ENCODE measurements at places on chromosomes 7 and 10.
A peak's percentile ranks its signal among the peaks of the same experiment; 100 is the strongest.

GRCh38 chr7:83970081-83970480 lies 224.5 kb downstream of the SEMA3A start:
- DNase-seq: no peak

DNA sequence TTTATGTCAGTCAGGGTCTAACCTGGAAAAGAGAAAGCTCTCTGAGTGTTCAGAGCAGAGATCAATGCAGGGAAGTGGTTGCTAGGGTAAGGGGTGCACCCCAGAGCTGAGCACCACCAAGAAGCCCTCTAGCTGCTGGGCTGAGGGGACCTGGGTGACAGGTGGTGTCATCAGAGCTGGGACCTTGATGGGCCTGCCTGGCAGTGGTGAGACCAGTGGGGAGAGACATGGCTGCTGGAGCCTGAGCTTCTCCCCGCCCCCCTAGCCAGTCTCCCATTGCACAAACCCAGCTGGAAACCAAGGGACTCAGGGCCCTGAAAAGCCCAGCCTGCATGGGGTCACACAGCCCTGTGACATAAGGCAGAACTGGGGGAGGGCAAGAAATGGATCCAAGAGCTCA lies 49.1 kb upstream of the OSBPL3 start:
- DNase-seq: no peak

DNA sequence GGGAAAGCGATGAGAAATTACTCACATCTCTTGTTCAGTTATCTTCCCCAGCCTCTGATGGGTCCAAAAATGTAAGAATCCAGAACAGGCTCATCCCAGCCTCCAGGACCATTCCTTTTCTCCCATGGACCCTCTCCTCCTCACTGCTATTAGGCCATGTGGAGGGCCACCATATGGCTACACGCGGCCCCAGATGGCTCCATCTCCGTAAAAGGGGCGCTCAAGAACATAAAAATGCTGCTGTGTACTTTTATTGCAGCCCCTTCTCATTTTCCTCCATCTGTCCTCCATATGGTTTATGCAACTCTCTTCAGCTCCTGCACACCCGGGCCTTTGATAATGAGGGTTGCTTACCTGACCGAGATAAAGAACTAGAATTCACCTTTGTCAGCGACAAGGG lies 166.2 kb downstream of the RAPGEF5 start:
- no peak for DNase-seq

- no peak for DNase-seq
Observed at GRCh38 chr7:1981878-1982230, 250.9 kb downstream of the MAD1L1 start.

GRCh38 chr7:20403331-20403730 lies 72.6 kb downstream of the ITGB8 start:
- DNase-seq: no peak

- DNase-seq: peak; percentile 12
Observed at GRCh38 chr7:106774768-106775551, 90.1 kb upstream of the PIK3CG start.

DNA sequence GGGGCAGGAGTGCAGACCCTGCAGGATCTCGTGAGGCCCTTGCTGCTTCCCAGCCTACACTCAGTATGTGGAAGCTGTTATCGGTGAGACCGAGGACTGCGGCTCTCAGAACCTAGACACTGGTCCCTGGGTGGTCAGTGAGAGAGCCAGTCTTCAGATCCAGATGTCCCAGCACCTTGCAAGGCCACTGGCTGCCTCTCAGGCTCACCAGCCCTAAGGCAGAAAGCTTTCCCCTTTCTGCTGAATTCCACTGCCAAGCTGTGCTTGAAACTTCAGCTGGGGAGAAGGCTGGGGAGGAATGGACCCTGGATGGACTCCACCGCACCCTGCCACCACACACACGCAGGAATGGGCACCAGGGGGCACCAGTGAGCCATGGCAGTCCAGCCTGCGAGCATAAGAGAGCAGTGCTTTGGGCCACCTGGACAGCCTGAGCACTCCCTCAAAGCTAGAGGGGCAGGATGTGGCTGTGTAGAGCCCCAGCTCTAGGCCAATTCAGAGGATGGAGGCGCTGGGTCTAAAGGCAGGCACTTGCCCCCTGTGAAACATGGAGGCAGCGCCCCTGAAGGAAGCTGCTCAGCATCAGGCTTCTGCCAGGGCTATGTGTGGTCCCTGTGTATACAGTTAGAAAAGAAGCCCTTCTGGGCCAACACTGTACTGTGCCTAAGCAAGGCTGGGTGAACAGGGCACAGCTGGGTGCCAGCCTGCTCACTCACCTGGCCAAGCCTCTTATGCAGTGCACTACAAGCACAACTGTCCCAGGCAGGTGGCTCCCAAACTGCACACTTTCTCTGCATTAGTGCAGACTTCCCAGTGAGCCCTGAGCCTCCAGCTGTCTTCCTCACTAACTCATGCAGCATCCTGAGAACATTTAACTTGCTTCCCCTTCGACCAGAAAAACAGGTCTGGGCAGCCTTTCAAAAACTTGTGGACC lies 21.6 kb downstream of the TMEM72 start:
- peak; percentile 62 for DNase-seq

DNA sequence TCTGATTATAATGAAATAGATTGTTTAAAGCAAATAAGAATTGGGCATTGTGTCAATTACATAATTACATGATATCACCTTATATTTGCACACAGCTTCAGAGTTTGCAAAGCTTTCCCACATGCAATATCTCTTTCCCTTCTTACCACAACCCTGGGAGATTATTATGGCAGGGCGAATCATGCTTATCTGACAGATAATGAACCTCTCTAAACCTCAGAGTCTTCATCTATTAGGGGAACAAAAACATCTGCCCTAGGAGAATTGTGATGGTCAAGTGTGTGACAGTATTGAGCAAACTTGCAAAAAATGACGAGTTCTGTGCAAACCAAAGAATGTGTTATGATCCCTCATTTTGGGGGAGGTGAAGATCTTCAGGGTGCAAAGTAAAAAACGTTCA lies 90.0 kb downstream of the MYOF start:
- no peak for DNase-seq

- no peak for DNase-seq
Observed at GRCh38 chr7:16942929-16943509, 61.2 kb upstream of the AGR3 start.

- DNase-seq: no peak
Observed at GRCh38 chr10:113704637-113705343, 25.1 kb downstream of the CASP7 start.

GRCh38 chr7:50718311-50718710 lies 64.4 kb downstream of the GRB10 start:
- DNase-seq: no peak

DNA sequence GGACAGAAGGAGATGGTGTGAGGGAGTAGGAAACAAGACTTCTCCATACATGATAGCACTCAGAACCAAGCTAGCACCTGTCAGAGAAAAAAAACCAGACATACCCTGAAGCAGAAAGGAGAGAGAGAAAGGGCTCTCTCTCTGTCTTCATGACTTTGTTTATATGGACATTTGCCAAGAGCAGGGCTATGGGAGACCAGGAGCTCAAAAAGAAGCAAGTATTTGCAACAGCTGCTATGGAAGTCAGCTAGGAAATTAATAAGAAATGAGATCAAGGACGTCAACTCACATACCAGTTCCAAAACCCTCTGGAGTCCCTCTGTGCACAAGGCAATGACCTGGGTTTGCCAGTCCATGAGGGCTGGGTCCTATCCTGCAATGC lies 111.6 kb downstream of the SGMS1 start:
- no peak for DNase-seq

DNA sequence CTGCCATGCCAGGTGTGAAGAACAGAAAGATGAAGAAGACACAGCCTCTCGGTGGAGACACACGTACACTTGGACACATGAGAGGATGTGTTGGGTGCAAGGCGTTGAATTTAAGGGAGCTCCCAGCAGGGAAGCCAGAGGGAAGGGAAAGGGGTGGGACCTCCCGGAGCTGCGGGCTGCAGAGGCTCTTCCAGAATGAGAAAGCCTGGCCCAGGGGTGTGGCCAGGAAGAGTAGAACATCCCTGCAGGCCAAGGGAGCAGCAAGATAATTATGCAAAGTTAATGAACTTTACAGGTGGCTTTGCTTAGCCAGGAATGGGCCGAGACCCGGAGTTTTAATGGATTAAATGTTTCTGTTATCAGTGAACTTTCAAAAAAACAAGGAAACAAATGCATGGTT lies 270.3 kb downstream of the KLF6 start:
- DNase-seq: no peak
